ENCODE measurements at places on chromosomes 1 and 21.

- DNase-seq: no peak
These were observed 38.7 kb downstream of the BCL9 start for GRCh38 chr1:147579934-147580537.

- DNase-seq: peak; percentile 42
These were observed 296.6 kb downstream of the OMA1 start for GRCh38 chr1:58249737-58250586.

- no peak for DNase-seq
These were observed 517.2 kb upstream of the B3GALT2 start for GRCh38 chr1:193703655-193704054.

- peak; percentile 47 for DNase-seq
These were observed 43.9 kb downstream of the ABCG1 start for GRCh38 chr21:42262831-42263231.

- peak; percentile 14 for DNase-seq
These were observed 215.8 kb upstream of the JUN start for GRCh38 chr1:58999676-59000075.

GRCh38 chr1:220705782-220706181 is 15.6 kb downstream of the C1orf115 start:
- no peak for DNase-seq

- peak; percentile 61 for DNase-seq
These were observed 24.4 kb upstream of the ZC3H12A start for GRCh38 chr1:37449936-37450335.

- no peak for DNase-seq
These were observed 513.0 kb downstream of the PTPRC start for GRCh38 chr1:199151634-199152425.

- no peak for DNase-seq
These were observed 2.1 kb downstream of the HMGN1 start for GRCh38 chr21:39346671-39347331.

DNA sequence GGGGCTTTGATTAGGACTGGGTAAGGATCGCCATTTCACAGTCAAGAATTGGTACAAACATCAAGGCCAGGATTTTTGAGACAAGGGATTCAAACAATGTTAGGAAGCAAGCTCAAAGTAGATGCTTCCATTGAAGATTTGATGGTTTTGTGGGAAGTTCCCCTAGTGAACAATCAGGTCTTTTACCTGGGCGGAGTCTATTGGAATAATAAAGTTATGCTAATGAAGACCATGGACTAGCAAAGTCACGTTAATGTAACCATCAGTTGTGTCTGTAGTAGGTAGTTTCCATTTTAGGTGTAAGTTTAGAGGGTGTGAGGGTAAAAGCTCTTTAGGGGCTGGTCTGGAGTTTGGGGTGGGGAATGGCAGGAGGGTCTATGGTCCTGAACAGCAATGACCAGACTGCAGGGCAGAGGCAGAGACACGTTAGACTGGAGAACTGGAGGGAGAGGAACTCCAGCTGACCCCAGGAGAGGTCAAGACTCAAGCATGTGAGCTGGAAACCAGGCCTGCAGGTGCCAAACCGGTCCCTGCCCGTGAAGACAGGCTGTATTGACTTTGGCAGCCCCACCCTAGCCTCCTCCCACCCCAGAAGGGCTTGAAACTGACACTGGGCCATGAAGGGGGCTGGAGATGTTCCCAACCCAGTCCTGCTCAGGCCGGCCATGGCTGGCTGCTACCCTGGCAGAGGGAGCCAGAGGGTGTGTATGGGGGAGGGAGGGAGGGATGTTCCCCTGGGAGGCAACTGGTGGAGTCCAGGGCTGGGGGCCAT is 36.0 kb upstream of the GPR37L1 start:
- DNase-seq: no peak

- DNase-seq: no peak
These were observed 51.7 kb downstream of the RPS6KA1 start for GRCh38 chr1:26581287-26581651.

DNA sequence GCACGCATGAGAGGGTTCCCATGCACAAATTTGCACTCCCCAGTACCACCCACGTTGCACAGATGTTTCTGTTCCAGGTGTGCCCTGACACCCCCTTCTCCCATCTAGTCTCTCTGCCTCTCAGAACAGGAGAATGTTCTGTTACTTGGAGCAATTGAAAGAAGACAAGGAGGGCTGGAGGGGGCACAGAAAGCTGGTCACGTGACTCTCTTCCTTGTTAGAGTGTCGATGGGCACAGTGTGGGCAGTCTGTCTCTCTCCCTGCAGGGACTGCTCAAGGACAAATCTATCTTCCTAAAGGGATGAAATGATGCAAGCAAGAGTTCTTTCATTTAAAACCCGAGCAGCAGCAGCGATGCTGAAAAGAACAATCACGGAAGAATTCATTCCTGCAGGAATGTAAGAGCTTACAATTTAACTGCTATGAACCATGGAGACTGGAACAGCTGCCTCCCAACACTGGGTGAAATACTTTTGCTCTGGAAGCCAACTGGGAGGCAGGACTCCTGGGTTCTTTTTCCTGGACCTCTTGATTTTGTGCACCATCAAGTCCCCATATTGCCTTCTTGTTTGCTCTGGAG is 7.3 kb upstream of the KCNA10 start:
- DNase-seq: no peak

DNA sequence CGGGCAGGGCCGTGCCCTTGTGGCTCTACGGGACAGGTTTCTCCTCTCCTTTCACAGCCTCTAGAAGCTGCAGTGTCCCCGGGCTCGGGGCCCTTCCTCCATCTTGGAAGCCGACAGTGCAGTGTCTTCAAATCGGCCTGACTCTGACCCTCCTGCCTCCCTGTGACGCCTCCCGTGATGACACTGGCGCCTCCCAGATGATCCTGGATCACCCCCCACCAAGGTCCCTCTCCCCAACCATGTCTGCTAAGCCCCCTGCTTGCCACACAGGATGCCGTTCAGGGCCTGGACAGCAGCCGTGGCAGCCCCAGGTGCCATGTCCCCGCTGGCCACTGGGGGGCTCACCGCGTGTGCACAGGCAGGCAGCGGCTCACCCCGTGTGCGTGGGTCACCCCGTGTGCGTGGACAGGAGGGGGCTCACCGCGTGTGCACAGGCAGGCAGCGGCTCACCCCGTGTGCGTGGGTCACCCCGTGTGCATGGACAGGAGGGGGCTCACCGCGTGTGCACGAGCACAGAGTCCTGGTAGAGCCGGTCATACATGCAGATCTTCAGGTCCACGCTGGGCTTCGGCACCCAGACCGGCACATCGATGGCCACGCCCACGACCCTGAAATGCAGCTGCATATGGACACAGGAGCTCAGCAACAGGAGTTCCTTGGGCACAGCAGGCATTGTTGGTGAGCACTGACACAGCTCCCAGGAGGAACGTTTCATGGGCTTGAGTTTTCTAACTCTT is 24.9 kb upstream of the TMEM52 start:
- DNase-seq: peak; percentile 51

DNA sequence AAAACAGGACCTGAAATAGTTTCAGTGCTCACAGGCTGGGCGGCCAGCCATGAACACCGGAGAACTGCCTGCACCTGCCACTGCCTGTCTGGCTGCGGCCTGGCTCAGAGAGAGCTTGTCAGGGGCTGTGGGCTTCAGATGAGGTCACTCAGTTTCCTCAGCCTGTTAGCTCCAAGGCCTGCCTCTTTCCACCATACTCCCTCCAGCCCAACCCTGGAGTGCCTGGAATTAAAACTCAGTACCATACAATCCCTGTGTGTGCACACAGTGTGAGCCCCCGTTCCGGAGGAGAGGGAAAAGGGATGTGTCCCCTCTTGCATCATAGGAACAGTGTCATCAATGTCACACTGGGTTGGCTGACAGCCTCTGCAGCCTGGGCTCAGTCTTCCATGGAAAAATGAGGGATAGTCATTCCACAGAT is 16.2 kb downstream of the CACNA1S start:
- DNase-seq: no peak
